ENCODE measurements at places on chromosomes 16 and 17.

DNA sequence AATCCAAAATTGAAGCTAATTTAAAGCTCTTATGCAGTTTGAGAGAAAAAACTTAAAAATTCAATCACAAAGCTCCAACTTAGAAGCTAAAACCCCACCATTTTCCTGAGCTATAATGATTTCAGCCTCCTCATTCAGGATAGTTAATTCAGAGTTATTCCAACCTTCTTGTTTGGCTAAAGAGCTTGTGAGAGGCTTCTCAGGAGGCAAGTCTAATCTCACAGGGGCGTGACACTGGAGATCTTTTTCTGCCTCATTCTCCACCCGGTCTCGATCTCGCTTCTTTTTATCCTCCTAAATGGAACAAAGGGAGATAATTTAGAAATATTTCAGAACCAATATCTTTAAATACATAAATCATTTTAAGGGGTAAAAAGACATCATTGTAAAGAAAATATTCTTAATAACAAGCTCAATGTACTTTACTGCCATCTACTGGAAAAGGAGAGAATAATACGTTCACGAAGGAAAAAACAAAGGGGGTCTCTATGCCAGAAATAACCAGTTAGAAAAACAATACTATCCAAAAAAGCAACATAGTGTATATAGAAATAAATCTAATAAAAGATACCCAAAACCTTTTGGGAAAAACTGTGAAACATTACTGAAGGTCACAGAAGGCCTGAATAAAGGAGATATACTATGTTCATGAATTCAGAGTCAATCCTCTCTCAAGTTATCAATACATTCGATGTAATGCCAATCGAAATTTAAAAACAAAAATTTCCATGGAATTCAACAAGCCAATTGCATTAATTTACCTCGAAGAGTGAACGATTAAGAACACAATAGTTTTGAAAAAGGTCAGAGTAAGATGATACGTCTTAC lies 13.9 kb downstream of the BRD7 start:
- DNase-seq, result no peak

DNA sequence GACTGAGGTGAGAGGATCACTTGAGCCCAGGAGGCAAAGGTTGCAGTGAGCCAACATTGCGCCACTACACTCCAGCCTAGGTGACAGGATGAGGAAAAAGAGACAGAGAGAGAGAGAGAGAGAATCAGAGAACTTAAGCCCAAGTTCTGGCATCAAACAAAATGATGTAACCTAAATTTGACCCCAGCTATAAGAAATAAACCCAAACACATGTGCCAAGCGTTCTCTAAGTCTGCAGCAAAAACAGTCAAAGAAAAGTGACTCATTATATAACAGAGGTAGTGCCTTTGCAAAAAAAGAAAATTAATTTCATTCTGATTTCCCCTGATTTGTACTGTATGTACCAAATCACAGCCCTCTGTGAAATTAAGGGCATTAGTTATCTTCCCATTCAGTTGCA lies 89.5 kb downstream of the CDH11 start:
- DNase-seq, result no peak

DNA sequence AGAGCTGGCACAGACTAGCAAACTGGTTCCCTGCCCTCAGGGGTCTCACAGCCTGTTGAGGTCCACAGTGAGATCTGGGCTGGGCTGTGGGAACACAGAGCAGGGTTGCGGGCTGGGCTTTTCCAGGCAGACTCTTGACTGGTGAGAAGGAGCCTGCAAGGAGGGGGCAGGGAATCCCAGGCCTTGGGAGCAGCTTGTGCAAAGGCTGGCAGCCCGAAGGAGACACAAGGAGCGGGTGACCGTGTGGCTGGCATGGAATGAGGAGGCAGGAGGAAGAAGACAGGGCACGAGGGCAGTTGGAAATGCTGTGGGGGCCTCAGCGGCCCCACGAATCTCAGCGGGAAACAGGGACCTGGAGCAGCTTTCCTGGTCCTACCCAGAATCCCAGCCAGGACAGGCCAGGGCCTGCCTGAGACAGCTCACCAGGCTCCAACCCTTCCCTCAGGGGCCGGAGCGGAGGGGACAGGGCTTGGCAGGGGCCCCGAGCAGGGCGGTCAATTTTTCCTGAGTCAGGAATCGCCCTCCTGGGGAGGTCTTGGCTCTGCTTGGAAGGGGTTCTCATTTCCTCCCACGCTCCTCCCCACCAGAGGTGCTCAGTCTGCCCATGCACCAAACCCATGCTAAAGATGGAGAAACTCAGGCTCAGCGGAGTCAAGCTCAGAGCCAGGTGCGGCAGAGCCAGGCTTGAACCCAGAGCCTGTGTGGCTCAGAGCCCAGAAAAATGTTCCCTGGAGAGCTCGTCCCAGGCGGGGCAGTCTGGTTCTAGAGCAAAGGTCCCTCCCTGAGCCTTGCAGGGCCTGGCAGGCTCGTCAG lies 9.2 kb upstream of the SNN start:
- DNase-seq, result no peak

DNA sequence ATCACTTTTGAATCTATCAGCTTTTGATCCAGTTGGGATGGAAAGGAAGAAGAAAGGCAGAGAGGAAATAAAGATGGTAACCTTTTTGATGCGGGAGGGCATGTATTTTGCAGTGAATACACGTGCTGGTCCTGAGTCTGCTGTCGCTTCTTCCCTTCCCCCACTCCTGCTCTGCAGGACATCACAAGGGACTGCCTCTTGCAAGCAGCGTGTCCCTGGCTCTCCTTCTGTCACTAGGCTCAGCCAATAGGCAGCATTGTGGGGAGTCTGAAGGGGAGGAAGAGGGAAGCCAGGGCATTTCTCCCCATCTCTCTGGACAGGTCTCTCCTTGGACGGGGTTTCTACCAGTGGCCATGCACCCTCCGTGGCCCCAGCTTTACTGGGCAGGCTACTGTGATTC lies 15.7 kb upstream of the WFDC1 start:
- DNase-seq, result no peak

DNA sequence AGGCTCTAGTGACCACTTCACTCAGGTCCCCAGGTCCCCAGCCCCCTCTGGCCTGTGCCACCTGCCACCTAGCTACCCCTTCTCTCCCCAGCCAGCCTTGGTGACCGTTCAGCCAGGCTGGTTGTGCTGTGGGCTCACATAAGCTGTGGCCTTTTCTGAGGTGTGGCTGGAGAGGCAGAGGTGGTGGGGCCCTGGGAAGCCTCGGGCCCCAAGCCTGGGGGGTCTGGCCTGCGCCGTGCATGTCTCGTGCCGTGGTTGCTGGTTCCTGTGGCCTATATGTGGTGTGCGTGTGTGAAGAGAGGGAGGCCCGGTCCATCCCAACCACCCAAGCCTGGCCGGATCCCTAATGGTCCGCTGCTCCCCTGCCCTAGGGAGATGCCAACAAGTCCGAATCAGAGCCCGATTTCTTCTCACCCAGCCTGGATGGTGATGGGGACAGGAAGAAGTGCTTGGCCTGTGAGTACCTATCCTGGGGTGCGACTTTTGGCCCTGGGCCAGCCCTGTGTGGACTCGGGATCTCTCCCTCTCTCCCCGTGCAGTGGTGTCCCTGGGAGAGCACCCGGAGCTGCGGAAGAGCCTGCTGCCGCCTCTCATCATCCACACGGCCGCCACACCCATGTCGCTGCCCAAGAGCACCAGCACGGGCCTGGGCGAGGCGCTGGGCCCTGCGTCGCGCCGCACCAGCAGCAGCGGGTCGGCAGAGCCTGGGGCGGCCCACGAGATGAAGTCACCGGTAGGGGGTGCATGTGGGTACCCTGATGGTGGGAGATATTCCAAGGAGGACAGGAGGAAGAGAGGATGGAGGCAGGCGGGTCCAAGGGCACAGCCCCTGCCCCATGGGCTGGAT lies 35.9 kb downstream of the CACNA1G start:
- no peak for DNase-seq

- no peak for DNase-seq
Measured at GRCh38 chr16:29231244-29231643, 175.3 kb downstream of the NPIPB11 start.

GRCh38 chr17:8825802-8826201 lies 26.6 kb upstream of the MFSD6L start:
- no peak for DNase-seq

DNA sequence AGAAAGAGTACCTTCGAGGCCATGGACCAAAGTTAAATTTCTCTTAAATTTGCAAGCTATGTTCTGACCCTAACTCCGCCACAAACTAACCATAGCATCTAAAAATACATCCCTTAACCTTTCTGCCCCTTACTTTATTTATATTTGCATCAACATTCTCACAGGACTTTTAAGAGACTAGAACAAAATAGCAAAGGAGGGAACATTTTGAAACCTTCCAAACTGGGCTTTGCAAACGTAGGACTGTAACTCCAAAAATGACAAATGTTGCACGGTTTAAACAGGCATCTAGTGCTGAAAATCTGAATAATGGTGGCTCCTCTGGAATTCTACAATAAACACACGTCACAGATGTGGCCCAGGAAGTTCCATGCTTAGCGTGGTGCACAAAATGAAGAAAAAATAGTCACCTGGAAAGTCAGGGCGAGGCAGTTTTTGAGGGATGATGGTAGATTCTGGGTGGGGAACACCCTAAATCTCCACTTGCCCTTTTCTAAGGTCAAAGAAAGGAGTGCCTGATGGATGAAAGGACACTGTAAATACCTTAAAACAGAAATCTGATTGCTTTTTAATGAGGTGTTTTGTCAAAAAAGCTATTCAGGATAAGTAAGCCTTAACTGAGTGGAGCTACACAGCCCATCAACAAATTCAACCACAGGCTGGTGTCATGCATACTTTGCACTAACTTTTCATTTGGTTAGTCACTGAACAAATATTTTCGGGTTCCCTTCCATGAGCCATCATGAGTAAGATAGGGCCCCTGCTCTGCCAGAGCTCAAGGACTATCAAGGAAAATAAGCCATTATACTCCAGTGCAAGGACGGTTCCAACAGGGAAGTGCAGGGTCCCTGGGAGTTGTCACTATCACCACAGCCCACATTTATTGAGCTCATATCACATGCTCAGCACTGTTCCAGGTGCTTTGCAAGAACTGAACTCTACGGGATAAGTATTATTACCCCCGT lies 21.2 kb downstream of the ARHGAP17 start:
- DNase-seq, result peak; percentile 75
